ENCODE measurements at places on chromosomes 16 and 17. TPM values are rescaled to one million over a fixed set of nuclear protein-coding genes. Genes with fewer than 3 reads are reported as not detected.

C17orf78 gene
- not detected for total RNA-seq

MT1H gene
- not detected for total RNA-seq

MYH1 gene
- not detected for total RNA-seq

GPR179 gene
- total RNA-seq, result under 0.01 TPM

ADPRM gene
- 24.6 TPM for total RNA-seq

CSNK1D gene
- total RNA-seq, result 75.2 TPM

CLEC19A gene
- total RNA-seq, result not detected

PHOSPHO1 gene
- total RNA-seq, result 0.88 TPM

HES7 gene
- not detected for total RNA-seq

FBXO39 gene
- total RNA-seq, result 1.0 TPM

LGALS9B gene
- not detected for total RNA-seq

SPNS1 gene
- 19.5 TPM for total RNA-seq

HOXB9 gene
- 0.44 TPM for total RNA-seq

AIPL1 gene
- not detected for total RNA-seq

SP2 gene
- total RNA-seq, result 5.6 TPM

RNU2-1 gene
- not detected for total RNA-seq

RIPOR1 gene
- 32.0 TPM for total RNA-seq

PDF gene
- 19.7 TPM for total RNA-seq

KRT14 gene
- total RNA-seq, result 0.80 TPM

FAM20A gene
- 28.8 TPM for total RNA-seq

NAA60 gene
- 25.5 TPM for total RNA-seq

MAPT gene
- total RNA-seq, result 12.4 TPM

GAN gene
- 15.7 TPM for total RNA-seq

BEAN1 gene
- 3.5 TPM for total RNA-seq

TMEM92 gene
- total RNA-seq, result not detected

CRHR1 gene
- total RNA-seq, result 2.8 TPM

NAGPA gene
- total RNA-seq, result 26.2 TPM

TNFRSF17 gene
- total RNA-seq, result 0.98 TPM

GP1BA gene
- not detected for total RNA-seq

CA4 gene
- total RNA-seq, result 4.7 TPM

ADAM11 gene
- 1.4 TPM for total RNA-seq

KRT40 gene
- not detected for total RNA-seq

NLE1 gene
- total RNA-seq, result 18.2 TPM

RRAD gene
- total RNA-seq, result 8.0 TPM
